ENCODE measurements at places on chromosomes 5 and 9. TPM values are rescaled to one million over a fixed set of nuclear protein-coding genes. Genes with fewer than 3 reads are reported as not detected.
A peak's percentile ranks its signal among the peaks of the same experiment; 100 is the strongest.

The MOB3B gene
- total RNA-seq: not detected

GRCh38 chr5:140267201-140267540, 35.7 kb downstream of the PFDN1 start:
- DNase-seq: no peak
- H3K4me1 ChIP-seq: peaks cover 18% of the 10 kb centered on the region
- H3K27me3 ChIP-seq: no peaks in the 10 kb centered on the region

DNA sequence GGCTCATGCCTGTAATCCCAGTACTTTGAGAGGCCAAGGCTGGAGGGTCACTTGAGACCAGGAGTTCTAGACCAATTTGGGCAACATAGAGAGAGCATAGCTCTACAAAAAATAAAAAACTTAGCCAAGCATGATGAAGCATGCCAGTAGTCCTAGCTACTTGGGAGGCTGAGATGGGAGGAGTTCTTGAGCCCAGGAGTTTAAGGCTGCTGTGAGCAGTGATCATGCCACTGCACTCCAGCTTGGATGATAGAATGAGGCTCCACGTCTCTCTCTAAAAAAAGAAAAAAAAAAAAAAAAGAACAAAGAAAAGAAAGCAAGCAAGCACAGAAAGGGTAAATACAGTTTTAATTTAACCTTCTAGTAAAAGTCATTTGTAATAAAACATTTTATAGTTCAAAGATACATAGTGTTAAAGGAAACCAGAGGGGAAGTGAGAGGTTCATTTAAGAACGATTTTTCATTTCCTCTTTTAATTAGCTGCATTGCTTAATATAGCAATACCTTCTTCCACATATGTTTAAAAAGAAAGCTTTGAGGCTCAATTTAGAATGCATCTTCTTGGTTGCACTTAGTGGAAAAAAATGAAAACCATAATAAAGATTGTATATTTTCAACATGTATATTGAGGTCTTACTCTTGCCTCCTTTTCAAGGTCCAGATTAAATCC, 14.9 kb downstream of the GAPT start:
- no peak overlapping the region for H3K4me3 ChIP-seq
- no peak for DNase-seq
- no peak overlapping the region for H3K27ac ChIP-seq
- H3K4me1 ChIP-seq: no peaks in the 10 kb centered on the region
- H3K36me3 ChIP-seq: no peaks in the 10 kb centered on the region
- 0 out of 2 replicates have a peak, but pooled peaks cover 5% of the 10 kb centered on the region for H3K27me3 ChIP-seq

DNA sequence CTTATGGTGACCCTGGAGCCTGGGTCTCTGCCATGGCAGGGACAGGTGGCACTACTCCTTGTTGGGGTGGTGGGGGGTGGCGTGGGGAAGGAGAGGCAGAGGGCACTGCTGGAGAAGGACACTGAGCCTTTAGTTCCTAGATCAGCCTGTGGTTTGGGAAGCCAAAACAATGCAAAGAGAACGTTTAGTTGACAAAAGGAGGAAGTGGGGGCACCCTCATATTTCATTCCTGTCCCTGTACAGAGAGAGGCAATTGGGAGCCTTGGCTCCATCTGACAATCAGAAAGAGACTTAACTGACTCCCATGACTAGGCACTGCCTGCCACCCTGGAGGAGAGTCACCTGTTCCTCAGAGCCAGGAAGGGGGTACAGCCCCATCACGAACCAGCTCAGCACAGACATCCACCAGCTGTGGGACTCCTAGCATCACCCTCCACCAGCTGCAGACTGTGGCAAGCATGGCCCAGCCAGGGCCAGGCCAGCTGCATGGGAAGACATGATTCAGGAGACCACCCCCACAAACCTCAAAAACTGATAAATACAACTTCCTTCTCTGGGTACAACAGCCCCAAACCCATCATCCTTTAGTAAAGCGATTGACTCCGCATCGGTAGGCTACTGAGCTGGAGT, 257.5 kb downstream of the HSPA4 start:
- no peak for DNase-seq
- H3K27me3 ChIP-seq: peaks cover 4% of the 10 kb centered on the region
- no peaks in the 10 kb centered on the region for H3K36me3 ChIP-seq
- no peak overlapping the region for H3K27ac ChIP-seq

DNA sequence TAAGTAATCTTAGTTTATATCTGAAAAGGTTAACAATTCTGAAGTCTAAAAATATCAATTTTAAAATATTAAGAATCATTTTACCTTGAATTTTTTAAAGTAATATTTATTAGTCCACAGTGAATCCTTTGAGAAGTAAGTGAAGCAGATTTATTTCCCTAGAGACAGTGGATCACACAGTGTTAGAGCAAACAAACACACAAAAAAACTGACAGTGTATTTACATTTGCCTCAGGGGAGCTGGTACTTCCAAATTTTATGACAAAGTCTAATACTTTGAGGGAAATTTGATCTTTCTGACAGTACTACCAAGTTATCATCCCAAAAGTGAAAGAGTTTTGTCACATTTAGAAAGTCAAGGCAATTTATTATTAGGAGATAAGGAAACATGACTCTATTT, 1750.6 kb upstream of the CDH9 start:
- no peaks in the 10 kb centered on the region for H3K4me1 ChIP-seq
- H3K36me3 ChIP-seq: no peaks in the 10 kb centered on the region
- no peak overlapping the region for H3K27ac ChIP-seq
- H3K4me3 ChIP-seq: no peak overlapping the region
- H3K27me3 ChIP-seq: no peaks in the 10 kb centered on the region

DNA sequence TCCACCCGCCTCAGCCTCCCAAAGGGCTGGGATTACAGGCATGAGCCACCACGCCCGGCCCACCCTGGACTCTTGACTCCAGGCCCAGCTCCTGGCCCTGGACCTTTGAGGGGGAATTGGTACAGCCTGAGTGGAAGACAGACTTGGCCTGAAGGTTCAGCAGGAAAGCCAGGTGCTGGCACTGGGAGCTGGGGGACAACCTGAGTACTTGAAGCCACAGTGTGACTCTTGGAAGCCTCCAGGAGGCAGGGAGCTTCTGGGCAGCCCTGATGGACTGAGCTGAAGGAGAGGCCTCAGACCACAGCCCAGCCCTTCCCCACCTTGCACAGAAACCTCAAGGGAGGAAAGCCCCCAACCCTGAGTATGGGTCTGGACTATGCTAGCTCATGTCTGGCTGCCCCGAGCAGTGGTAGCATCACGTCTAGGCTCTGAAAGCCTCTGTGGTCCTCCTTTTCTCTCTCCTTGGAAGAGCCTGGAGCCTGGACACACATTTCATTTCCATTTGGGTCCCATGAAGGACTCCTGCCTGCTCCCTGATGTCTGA, 54.1 kb downstream of the RASGEF1C start:
- peak; percentile 36 for DNase-seq
- H3K4me3 ChIP-seq: no peak overlapping the region
- H3K27me3 ChIP-seq: no peaks in the 10 kb centered on the region
- no peaks in the 10 kb centered on the region for H3K36me3 ChIP-seq

GRCh38 chr5:2399804-2400203, 351.7 kb downstream of the IRX2 start:
- H3K27ac ChIP-seq: no peak overlapping the region
- H3K4me1 ChIP-seq: no peaks in the 10 kb centered on the region
- no peaks in the 10 kb centered on the region for H3K36me3 ChIP-seq
- no peaks in the 10 kb centered on the region for H3K27me3 ChIP-seq
- H3K4me3 ChIP-seq: no peak overlapping the region

- no peak overlapping the region for H3K4me3 ChIP-seq
- DNase-seq: no peak
- H3K36me3 ChIP-seq: no peaks in the 10 kb centered on the region
- H3K4me1 ChIP-seq: peaks cover 22% of the 10 kb centered on the region
- no peaks in the 10 kb centered on the region for H3K27me3 ChIP-seq
Measured at GRCh38 chr9:19967888-19968459, 179.1 kb upstream of the SLC24A2 start.

DNA sequence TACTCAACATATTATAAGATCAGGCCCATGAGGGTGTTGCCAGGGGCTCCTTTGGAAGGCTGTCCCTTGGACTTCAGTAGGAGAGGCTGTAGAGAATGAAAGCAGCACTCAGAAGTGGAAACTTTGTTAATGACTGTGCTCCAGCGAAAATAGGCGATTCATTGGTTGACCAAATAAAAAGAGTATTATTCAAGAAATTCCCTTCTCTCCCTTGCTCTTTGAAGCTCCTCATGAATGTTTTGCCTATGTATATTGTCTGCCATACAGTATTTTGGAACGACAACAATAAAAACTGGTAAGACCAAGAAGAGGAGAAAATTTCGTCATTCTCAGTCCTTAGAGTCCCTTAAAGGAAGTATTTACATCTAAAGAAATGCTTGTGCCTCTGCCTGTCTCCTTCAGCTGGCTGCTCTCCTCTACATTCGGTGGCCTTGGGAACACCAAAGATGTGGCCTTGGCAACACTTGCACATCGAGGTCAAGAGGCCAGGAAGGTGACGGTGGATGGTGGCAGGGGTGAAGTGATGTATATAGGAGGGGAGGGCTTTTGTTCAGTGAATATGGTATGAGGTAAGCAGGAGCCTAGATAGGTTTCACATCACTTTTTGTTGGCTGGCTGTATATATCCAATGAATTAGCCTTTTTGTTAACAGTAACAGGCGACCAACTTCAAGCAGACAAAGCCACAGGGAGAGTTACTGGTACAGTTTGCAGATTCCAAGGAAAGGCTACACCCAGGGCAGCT, 95.0 kb upstream of the ACTBL2 start:
- H3K36me3 ChIP-seq: no peaks in the 10 kb centered on the region
- H3K4me3 ChIP-seq: no peak overlapping the region
- no peak overlapping the region for H3K27ac ChIP-seq
- no peaks in the 10 kb centered on the region for H3K4me1 ChIP-seq

DNA sequence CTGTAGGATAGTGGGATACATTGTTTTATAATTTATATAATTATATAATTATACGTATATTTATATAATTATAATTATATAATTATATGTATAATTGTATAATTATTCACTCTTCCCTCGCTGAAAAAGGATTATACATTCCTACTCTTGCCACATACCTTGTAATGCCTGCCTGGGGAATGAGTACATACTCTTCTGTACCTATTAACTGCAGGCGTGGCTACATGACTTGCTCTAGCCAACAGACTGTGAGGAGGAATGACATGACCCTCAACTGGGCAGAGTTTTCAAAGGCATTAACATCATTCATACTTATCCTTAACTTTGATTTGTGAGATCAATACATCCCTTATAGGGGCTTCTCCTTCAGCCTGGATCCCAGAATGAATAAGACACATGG, 19.1 kb downstream of the ERMP1 start:
- no peak for DNase-seq
- H3K36me3 ChIP-seq: no peaks in the 10 kb centered on the region
- no peaks in the 10 kb centered on the region for H3K4me1 ChIP-seq
- H3K4me3 ChIP-seq: no peak overlapping the region
- H3K27ac ChIP-seq: no peak overlapping the region
- H3K27me3 ChIP-seq: no peaks in the 10 kb centered on the region

DNA sequence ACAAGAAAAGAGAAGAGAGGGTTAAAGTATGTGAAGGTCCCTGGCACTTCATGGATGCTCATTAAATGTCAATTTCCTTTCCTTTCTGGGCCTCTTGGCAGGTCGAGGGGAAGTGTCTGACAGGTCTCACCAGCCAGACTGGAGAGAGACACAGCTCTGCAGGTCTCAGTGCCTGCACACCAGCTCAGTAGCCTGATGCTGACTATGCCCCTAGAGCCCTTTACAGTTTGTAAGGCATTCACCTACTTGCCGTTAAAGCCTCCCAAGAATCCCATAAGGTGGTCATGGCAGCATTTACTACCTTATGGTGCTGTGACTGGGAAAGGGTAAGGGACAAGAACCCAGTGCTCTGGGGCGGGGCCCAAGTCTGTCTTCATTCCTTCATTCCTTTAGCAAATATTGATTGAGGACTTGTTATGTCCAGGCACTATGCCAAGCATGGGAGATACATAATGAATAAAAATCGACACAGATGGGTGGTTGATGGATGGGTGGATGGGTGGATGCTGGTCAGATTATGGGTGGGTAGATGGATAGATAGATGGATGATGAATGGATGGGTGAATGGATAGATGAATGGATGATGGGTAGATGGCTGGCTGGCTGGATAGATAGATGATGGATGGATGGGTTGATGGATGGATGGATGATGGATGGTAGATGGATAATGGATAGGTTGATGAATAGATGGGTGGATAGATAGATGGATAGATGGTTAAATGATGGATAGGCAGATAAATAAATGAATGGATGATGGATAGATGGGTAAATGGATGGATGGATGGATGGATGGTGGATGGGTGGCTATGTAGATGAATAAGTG, 21.3 kb upstream of the KIF12 start:
- H3K27me3 ChIP-seq: peaks cover 6% of the 10 kb centered on the region
- no peaks in the 10 kb centered on the region for H3K36me3 ChIP-seq
- H3K4me3 ChIP-seq: no peak overlapping the region
- H3K27ac ChIP-seq: no peak overlapping the region
- DNase-seq: no peak

- no peaks in the 10 kb centered on the region for H3K27me3 ChIP-seq
- no peaks in the 10 kb centered on the region for H3K36me3 ChIP-seq
- no peak overlapping the region for H3K27ac ChIP-seq
- DNase-seq: no peak
- H3K4me3 ChIP-seq: no peak overlapping the region
Measured at GRCh38 chr5:107219993-107220392, 450.7 kb downstream of the EFNA5 start.

DNA sequence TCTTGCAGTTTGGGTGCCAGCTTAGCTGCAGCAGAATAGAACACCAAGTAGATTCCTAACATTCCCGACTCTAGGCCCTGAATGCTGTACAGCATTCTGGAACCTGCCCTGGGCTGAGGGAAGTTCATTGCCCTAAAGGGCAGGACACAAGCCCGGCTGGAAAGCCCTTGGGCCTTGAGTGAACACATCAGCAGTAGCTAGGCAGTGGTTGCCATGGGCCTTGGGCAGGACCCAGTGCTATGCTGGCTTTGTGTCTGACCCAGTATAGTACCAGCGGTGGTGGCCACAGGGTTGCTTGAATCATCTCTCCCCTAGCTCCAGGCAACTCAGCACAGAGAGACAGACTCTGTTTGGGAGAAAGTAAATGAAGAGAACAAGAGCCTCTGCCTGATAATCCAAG, 137.8 kb downstream of the AGTPBP1 start:
- no peaks in the 10 kb centered on the region for H3K27me3 ChIP-seq
- no peak overlapping the region for H3K4me3 ChIP-seq
- no peak for DNase-seq

GRCh38 chr5:177601577-177602457, 1.9 kb downstream of the B4GALT7 start:
- DNase-seq: no peak
- H3K4me1 ChIP-seq: peaks cover 22% of the 10 kb centered on the region
- H3K4me3 ChIP-seq: no peak overlapping the region
- H3K27ac ChIP-seq: no peak overlapping the region
- H3K27me3 ChIP-seq: no peaks in the 10 kb centered on the region

GRCh38 chr9:137171149-137171900, 531 bp downstream of the TMEM210 start:
- H3K27ac ChIP-seq: no peak overlapping the region
- H3K36me3 ChIP-seq: no peaks in the 10 kb centered on the region
- peaks cover 11% of the 10 kb centered on the region for H3K4me1 ChIP-seq
- H3K4me3 ChIP-seq: no peak overlapping the region
- no peak for DNase-seq

- H3K27ac ChIP-seq: peak overlapping the region; percentile 90
- peaks cover 46% of the 10 kb centered on the region for H3K4me1 ChIP-seq
- H3K4me3 ChIP-seq: peak overlapping the region; percentile 47
- H3K36me3 ChIP-seq: peaks cover 34% of the 10 kb centered on the region
- H3K27me3 ChIP-seq: no peaks in the 10 kb centered on the region
- DNase-seq: peak; percentile 82
Measured at GRCh38 chr5:52799358-52799982, 11.8 kb downstream of the ITGA1 start.
